ENCODE measurements at places on chromosomes 13 and 19.

GRCh38 chr13:35465371-35465770 lies 11.1 kb downstream of the MAB21L1 start:
- no peak for DNase-seq

DNA sequence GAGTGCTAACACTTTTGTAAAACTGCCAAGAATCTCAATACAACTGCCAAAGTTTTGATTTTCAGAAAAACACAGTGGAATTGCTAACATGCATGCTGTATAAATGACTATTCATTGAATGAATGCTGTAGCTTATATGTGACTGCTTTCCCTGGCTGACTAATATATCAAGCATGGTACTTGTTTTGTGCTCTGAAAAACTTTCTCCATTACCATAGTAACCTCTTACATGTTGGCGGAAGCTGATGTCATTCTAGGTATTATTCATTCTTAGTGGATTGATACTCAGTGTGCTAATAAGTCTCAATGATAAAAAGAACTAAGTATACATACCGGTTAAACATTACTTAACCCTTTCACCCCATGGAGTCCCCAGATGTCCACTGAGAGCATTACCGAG lies 166.1 kb upstream of the MYO16 start:
- DNase-seq = no peak

GRCh38 chr19:44648631-44649251 lies 5.0 kb downstream of the PVR start:
- peak; percentile 72 for DNase-seq

DNA sequence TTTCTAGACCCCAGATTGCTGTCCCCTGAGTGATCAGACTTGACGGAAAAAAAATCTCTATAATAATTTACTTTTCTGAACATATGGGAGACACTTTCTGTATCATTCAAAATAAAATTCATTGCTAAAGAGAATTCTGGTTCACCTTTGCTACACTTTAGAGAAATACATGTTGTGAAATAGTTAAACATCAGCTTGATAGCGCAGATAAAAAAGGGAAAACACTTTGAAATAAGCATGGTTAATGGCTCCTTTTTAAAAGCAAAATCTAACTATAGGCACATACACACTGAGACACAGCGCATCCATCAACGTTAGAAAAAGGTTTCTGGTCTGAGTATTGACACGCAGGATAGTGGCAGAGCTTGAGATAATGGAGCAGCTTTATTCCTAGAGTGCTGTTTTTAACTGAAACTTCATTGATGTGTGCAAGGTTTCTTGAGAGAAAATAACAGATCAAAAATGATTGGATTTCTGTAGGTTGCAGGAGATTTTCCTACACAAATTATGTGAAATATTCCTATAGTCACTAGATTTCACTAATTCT lies 341.2 kb downstream of the MZT1 start:
- no peak for DNase-seq

- DNase-seq = peak; percentile 4
These were observed 1.1 kb downstream of the ZFP30 start for GRCh38 chr19:37654118-37654517.

- peak; percentile 37 for DNase-seq
These were observed 849 bp downstream of the GAS6 start for GRCh38 chr13:113862931-113863523.

- no peak for DNase-seq
These were observed 79.9 kb upstream of the ABCC4 start for GRCh38 chr13:95381212-95381527.

- DNase-seq = no peak
These were observed 5.6 kb downstream of the BCAM start for GRCh38 chr19:44814517-44814916.

Data from AG08395 (cell line).